GOT3 (cell line): ENCODE measurements at places on chromosomes 13 and 19.

GRCh38 chr19:2047449-2048103 lies 3.5 kb downstream of the MKNK2 start:
- DNase-seq: no peak

DNA sequence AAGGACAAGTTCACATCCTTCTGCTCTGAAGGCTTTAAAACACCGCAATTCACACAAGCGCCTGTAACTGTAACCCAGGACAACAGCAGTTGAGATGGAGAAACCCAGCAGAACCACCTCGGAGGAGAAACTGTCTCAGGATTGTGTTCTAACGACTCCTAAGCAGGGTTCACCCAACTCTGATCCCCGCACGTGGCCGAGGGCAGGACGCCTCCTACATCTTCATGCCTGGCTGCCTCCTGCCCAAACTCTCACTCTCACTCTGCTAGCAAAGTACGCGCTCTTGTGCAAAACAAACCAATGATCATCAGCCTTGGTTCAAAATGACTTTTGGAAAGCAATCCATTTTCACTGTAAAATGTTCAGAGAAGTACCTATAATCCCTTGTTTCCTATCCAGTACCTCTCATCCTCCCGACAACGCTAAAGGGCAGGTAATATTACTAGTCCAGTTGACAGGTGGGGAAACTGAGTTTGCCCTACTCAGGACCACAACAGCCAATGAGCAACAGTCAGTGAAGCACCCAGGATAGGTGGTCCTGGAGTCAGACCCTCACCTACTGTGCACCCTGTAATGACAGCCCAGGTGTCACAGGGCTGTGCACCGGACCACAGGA lies 25.6 kb downstream of the EPS15L1 start:
- no peak for DNase-seq

DNA sequence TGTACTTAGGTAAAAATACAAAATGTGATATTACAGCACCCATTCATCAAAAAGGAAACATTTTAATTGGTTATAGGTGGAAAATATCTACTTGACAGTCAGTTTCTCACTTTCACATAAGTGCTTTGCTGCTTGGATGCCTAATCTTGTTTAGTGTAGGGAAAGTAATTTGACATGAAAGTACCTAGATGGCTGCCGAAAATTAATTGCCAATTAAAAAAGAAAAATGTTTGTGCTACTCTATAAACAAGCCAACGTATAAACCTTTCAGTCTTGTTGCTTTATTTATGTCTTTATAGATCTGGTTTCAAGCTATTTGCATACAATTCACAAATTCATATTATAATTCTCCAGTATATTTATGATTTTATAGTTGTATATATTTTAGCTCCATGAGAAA lies 729.9 kb downstream of the DACH1 start:
- no peak for DNase-seq

GRCh38 chr19:42216653-42217519 lies 591 bp downstream of the DEDD2 start:
- DNase-seq: no peak

DNA sequence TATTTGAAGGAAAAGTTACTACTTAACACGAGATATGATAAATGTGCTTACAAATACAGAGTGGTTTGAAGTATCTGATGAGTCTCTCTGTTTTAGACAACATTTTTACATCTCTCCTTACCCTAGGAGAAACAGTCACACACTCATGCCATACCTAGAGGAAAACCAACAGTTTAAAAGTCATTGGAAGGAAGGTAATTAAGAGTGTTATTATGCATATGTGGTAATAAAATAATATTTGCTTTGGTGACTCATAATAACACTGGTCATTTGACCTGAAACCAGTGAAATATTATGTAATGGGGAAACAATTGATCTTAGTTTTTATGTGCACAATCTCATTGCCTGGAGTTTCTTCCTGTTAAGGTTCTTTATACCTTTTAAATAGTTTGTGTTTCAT lies 136.9 kb upstream of the SOX21 start:
- DNase-seq: no peak

DNA sequence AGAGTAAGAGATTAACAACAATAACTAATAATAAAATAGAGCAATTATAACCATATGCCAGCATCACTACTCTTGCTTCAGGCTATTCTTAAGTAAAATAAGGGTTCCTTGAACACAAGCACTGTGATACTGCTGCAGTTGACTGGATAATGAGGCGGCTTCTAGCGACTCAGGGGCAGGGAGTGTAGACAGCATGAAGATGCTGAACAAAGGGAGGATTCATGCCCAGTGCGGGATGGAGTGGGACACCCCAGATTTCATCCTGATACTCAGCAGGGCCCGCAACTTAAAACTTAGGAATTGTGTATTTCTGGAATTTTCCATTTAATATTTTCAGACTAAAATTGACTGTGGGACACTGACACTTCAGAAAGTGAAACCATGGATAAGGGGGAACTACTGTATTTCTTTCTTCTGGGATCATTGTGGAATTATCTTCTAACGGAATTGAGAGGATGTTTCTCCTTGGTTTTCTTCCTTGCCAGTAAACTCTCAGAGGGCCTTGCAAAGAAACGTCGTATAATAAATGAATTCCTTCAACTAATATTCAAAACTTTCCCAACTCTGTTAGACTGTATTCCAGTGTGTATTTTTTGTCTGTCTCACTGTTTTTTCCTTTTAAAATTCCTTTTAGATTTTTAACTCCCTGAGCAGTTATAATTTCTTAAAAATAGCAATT lies 127.5 kb downstream of the B3GLCT start:
- DNase-seq: no peak

- no peak for DNase-seq
Observed at GRCh38 chr19:31715249-31715945, 366.2 kb upstream of the TSHZ3 start.

GRCh38 chr13:106418556-106418955 lies 116.9 kb downstream of the EFNB2 start:
- DNase-seq: no peak

- no peak for DNase-seq
Observed at GRCh38 chr19:34669305-34669704, 7.7 kb downstream of the SCGB2B2 start.

DNA sequence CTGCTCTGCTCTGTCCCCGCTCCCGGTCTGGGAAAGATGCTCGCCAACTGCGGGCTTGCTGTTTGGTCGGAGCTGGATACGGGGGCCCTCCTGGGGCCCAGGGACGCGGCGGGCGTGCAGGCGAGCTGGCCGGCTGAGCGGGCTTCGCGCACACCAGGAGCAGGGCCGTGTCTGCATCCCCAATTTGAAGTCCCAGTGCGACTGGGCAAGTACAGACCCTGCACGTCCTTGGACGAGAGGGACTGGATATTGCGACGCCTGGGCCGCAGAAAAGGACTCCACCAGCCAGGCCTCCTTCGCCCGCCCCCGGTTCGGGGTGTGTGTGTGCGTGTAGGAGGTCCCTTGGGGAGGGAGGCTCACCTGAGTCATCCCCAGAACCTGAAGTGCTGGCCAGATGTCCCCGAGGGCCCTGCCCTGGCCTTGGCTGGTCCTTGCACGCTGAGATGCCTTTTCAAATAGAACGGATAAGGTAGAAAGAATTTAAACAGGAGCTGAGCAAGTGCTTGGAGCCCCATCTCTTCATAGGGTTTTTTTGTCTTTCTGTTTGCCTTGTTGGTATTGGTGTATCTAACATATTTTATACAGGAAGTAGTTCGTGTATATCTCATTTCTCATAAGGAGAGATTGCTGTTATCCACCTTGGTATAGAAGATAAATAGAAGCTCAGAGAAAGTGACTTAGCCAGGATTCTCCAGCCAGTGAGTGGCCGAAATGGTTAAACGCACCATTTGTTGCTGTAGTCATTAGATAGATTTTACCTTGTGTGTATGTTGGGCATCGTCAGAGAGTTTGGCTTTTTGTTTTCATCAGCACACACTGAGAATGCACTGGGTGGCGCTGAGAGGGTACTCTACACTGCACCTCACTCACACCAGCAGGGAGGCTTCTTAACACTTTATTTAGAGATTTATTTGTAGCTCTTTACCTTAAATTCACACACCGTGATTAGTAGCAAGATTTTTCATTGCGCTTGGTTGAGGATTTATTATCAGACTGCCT lies 1.1 kb downstream of the NAXD start:
- no peak for DNase-seq

- DNase-seq: no peak
Observed at GRCh38 chr19:38317104-38317612, 1.4 kb upstream of the YIF1B start.
